ENCODE measurements at places on chromosomes 7 and 10. TPM values are rescaled to one million over a fixed set of nuclear protein-coding genes. Genes with fewer than 3 reads are reported as not detected.

SLC18A3 gene
- total RNA-seq, result not detected

CARD11 gene
- total RNA-seq, result not detected

PROSER2 gene
- 1.2 TPM for total RNA-seq

GFRA1 gene
- under 0.01 TPM for total RNA-seq

PDE1C gene
- total RNA-seq, result 0.09 TPM

SLC18A2 gene
- not detected for total RNA-seq

COX19 gene
- total RNA-seq, result 9.5 TPM

VWA2 gene
- 0.86 TPM for total RNA-seq

TAS2R5 gene
- 0.43 TPM for total RNA-seq

MAGI2 gene
- 12.8 TPM for total RNA-seq

DNAJC1 gene
- 44.0 TPM for total RNA-seq

KIAA1549 gene
- 0.63 TPM for total RNA-seq

MYL10 gene
- total RNA-seq, result not detected

ASB15 gene
- total RNA-seq, result not detected

URGCP gene
- 27.0 TPM for total RNA-seq

STEAP1 gene
- 30.7 TPM for total RNA-seq

SLC26A3 gene
- not detected for total RNA-seq

PDK4 gene
- total RNA-seq, result 0.47 TPM

FBXL13 gene
- 2.1 TPM for total RNA-seq

ZNF775 gene
- 7.1 TPM for total RNA-seq

GNGT1 gene
- not detected for total RNA-seq
